ENCODE measurements at places on chromosomes 4 and X.

- peak; percentile 0 for DNase-seq
Observed at GRCh38 chrX:138150709-138151108, 560.8 kb downstream of the FGF13 start.

DNA sequence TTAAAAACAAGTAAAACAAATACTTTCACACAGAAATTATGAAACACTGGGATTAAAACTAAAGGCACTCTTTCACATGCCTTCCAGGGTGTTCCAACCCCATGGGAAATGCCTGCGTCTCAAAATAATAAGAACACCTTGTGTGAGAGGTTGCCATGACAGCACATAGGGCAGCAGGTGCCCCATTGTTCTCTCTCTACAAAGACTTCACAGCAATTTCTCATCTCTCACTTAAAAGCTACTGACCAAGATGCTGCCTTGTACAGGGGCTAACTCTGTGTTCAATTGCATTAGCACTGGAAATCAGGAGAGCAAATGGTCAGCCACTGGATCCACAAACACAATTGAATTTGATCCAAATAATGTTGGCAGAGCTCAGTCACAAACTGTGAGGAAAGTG, 102.5 kb upstream of the GALNTL6 start:
- DNase-seq = no peak

GRCh38 chr4:28373601-28374000, 1513.0 kb downstream of the STIM2 start:
- no peak for DNase-seq

DNA sequence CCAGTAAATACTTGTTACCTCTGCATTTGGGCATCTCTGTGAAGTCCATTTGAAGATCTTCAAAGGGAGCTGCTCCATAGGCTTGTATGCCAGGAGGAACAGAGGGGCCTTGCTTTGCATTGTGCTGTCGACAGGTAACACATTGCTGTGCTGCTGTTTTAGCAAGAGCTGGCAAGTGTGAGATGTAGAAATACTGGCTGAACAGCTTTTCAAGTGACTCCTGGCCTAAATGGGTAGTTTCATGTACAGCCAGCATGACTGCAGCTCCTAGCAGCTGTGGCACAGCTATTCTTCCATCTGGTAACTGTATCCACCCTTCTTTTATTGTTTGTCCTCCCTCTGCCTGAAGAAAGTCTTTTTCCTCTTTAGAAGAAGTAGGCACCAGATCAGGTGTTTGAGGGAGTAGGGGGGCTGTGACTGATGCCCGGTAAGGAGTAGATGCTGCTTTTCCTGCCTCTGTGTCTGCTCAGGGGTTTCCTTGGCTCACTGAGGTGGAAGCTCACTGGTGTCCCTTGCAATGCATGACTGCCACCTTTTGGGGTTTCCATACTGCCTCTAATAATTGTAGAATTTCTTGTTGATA, 965.3 kb downstream of the CCSER1 start:
- no peak for DNase-seq

- peak; percentile 99 for DNase-seq
Observed at GRCh38 chr4:781493-782216, 44.3 kb downstream of the CPLX1 start.

DNA sequence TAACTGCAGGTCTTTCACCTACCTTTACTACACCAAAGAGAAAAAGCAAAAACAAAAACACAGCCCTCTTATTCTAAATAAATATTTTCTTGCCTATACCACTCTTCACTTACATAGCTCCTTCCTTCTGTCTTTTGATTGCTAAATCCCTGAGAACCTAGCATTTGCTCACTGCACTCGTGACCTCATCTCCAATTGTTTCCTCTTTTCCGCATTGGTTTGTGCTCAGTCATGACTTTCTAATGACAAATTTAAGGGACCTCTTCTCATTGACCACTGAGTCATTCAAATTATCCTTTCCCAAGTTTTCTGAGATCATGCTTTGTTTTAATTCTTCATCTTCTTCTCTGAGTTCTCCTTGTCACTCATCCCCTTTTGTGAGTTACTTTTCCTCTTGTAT, 1697.1 kb downstream of the STIM2 start:
- no peak for DNase-seq

DNA sequence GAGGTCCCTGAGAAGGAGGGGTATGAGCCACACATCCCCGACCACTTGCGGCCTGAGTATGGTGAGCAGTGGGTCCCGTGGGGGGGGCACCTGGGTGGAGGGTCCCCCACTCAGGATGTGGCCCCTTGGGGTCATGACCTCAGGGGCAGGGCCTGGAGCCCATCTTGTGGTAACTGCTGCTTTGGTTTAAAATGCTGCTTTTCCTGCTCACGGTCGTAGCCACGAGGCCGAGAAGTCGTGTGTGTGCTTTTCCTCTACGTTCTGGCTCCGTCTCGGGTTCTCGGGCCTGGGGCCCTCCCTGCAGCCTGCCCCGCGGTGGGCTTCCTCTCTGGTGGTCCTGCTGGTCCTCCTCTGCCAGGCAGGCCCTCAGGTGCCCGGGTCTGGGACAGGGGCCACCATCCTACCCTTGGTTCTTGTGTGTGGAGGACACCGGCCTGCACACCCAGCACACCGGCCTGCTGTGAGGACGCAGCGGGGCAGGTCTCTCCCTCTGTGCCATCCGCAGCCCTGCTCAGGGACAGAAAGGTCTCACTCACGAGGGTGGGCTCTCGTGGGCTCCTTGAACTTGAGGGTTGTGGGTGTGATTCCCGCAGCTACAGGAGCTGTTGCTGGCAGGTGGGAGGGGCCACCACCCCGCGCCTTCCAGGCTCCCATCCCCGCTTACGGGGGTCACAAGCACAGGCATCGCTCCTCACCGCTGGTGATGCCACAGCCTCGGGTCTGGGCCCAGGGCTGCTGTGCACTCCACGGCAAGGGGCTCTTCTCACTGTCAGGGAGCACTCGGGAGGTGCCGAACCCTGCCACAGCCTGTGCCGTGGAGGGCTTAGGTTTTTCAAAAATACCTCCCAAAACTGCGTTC, 19.6 kb downstream of the UVSSA start:
- no peak for DNase-seq

GRCh38 chrX:36908801-36909675, 99.1 kb upstream of the FAM47C start:
- DNase-seq = peak; percentile 16

All from GM12865 (cell line).